ENCODE measurements at places on chromosomes 7 and 10.

GRCh38 chr10:124573726-124574455 lies 112.3 kb downstream of the LHPP start:
- no peak for DNase-seq

DNA sequence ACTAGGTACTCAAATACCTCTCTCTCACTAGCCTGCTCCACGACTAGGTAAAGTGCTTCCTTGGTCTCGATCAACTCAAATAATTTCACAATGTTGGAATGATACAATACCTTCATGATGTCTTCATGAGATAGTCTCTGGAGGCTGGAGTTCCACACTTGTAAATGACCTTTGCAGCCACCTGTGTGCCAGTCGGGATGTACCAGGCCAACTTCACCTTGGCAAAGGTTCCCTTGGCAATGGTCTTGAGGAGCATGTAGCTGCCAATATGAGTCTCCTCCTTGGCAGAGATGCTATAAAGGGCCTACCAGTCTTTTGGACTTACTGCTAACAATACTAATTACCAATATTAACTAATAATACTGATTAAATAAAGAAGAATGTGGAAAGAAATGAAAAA lies 42.5 kb upstream of the EEPD1 start:
- DNase-seq, result no peak

GRCh38 chr7:47442605-47442865 lies 139.4 kb downstream of the TNS3 start:
- DNase-seq, result no peak

- no peak for DNase-seq
These were observed 25.8 kb downstream of the UBE2D4 start for GRCh38 chr7:43952028-43952427.

GRCh38 chr7:34991938-34992840 lies 45.1 kb downstream of the DPY19L1 start:
- peak; percentile 49 for DNase-seq

DNA sequence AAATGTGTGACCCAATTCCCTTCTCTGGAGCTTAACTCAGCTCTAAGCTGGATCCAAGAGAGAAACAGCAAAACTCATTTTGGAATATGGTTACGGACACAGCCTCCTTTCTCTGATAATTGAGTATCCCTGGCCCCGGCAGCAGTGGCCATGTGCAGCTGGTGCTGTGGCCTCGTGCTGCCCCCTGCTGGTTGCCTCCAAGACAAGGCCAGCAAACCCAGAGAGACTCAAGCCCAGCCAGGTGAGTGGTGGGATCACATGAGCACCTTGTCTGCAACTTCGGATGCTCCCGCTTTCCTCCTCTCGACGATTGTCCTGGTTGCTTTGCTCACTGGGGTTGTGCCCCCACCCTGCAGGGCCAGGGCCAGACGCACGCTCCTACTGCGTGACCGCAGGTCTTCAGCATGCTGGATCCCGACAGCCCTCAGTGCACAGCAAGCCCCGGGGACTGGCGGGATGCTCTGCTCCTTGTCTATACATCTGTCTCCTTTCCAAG lies 19.4 kb downstream of the SFTPD start:
- no peak for DNase-seq

DNA sequence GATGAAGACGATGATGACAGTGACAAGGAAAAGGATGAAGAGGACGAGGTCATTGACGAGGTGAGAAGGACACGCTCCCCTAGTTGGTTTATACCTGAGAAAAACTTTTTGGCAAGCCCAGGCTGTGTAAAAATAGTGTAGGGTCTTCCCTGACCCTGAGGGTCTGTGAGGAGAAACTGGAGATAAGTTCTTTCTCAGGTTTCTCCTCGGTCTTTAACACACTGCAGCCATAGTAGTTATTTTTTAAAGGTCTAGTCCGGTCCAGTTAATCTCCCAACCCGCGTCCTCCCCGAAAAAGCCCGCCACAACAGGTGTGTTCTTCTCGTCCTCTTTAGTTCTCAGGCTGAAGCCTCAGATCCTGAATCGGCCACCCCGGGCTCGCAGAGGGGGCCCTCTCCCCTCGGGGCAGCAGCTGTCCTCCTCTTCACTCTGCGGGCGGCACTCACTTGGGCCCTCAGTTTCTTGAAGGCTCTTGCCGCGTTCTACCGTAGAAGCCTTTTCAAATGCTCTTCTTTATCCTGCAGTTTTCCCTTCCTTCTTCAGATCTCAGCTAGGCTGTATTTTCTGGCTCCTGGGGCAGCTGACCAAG lies 411 bp downstream of the BCCIP start:
- no peak for DNase-seq

DNA sequence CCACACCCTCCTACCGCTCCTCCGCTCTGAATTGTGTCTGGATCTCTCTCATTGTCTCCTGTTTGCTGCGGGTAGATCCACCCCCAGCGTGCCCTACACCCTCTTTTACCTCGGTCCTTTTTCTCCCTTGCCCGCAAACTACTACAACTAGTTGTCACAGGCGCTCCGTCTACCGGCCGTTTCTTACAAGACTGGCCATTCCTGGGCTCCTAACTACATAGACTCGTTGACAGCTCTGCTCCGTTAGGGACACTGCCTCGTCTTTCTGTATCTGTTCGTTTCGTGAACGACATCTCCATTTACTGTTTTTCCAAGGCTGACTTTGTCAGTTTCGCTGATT lies 786 bp downstream of the TAF3 start:
- DNase-seq, result no peak

DNA sequence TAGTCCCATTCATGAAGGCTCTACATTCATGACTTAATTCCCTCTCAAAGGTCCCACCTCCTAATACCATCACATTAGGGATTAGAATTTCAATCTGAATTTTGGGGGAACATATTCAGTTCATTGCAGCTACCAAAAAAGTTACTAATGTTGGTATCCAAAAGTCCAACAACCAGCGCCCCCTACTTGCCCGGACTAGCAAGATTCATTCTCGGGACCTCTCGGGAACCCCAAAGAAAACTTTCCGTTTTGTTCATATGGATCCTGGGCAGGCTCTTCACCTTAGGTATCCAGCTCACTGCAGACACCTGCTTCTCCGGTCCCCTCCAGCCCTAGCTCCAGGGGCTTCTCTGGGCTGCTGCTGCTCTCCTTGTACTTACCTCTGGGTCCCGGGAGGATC lies 8.9 kb upstream of the GRK5 start:
- DNase-seq, result no peak

Data from HS-5 (cell line).